ENCODE measurements at places on chromosomes 11 and 22.

DNA sequence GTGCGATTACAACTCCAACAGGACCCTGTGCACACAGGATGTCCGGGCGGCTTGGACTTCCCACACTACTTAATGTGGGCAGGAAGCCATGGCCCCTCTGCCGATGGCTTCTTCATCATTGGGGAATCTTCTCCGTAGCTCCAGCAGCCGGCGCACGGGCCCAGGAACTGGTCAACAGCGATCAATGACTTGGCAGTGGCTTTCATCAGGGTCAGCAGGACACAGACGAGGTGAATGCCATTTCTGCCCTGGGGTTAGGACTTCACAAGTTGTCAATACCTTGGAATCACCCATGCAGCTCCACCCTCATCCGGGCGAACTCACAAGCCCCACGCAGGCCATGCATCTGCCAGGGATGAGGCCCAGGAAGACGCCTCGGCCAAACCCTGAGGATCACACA, 645.7 kb downstream of the BRD1 start:
- no peak for DNase-seq

DNA sequence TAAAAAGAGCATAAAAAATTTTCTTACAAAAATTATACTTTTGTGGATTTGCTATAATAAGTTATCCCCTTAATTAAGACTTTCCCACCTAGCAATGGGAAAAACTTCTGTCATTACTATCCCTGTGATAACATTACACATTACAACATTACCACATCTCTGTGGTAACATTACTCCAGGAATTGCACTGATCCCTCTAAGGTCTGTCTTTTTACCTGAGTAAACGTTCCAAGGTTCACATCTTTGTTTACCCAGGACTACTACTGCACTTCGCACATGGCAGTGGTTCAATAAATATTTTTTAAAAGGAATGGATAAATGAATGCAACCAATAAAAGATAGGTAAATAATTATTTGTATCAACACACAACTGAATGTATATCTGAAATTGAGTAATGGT, 92.4 kb upstream of the NOX4 start:
- no peak for DNase-seq

DNA sequence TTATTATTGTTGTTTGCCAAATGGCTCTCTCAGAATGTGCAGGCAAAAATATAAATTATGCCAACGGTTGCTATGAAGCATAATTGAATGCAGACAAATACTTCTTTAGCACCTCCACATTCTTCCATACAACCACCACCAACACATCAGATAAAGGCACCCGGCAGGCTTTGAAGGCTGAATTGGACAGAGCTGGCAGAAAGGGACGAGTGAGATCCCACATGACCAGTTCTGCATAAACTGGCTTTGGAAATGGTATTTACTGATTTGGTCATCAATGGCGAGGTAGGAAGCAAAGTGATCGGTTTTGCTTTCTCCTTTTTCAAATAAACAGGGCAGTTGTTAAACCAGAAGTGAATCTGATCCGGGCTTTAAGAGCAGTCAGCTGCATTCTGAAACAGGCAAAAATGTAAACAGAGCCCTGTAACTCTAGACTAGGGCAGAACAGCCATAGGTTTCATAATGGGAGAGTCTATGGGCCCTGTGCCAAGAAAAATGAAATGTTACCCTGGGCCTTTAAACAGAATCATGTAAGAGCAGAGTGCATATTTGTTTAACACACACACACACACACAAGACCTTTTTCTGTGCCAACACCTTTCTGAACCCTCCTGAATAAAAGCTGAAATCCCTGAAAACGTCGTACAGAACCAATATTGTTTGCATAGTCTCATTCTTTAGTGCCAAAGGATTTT, 97.7 kb downstream of the MPPED2 start:
- DNase-seq = no peak

GRCh38 chr11:47276923-47277322, 7.0 kb downstream of the MADD start:
- no peak for DNase-seq

DNA sequence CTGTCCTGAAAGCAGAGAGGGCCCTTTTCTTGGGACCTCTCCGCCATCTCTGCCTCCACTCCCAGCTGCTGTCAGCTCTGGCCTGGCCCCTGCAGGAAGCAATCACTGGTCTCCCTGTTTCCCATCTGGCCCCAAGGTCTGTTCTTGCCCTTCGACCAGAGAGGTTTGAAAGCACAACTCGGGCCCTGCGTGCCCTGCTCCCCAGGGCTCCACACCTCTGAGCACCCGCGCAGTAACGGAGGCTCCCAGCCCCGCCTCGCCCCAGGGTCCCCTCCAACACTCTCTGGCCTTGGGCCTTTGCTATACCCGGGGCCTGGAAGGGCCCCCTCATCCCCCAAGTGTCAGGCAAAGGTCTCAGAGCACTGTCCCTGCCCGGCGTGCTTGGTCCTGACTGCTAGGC, 7.8 kb upstream of the CD81 start:
- no peak for DNase-seq

- DNase-seq = no peak
These were observed 61.1 kb downstream of the FDX1 start for GRCh38 chr11:110490886-110491285.

DNA sequence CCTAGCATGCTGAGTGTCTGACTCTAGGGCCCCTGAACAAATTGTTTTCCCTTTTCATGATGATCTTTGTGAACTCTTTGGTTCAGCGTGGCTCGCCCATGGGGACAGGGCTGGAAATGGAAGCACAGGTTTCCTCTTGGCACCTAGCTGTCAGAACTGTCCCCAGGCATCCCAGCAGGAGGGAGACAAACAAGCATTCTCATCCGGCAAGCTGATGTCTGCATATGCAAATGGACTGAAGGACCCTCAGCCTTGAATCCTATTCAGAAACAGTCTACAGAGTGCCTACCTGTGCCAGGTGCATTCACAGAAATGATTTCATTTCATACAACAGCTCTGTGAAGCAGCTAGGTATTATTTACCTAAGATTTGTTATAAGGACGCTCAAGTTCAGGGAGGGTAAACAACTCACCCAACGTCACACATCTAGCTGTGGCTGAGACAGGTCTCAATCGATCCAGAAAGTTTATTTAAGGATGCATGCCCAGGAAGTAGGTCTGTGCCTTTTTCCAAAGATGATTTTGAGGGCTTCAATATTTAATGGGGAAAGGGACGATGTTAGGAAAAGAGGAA, 176.4 kb downstream of the KIRREL3 start:
- DNase-seq = no peak

GRCh38 chr11:10786451-10786850, 22.3 kb downstream of the EIF4G2 start:
- no peak for DNase-seq

- no peak for DNase-seq
These were observed 9.3 kb downstream of the CXCR5 start for GRCh38 chr11:118892964-118893363.

- no peak for DNase-seq
These were observed 191.7 kb downstream of the KIRREL3 start for GRCh38 chr11:126808836-126809235.

- no peak for DNase-seq
These were observed 13.3 kb upstream of the BCR start for GRCh38 chr22:23166841-23167616.

GRCh38 chr11:61090982-61091372, 11.3 kb upstream of the CD5 start:
- DNase-seq = no peak

- DNase-seq = no peak
These were observed 30.7 kb downstream of the SHISAL1 start for GRCh38 chr22:44281768-44282637.

DNA sequence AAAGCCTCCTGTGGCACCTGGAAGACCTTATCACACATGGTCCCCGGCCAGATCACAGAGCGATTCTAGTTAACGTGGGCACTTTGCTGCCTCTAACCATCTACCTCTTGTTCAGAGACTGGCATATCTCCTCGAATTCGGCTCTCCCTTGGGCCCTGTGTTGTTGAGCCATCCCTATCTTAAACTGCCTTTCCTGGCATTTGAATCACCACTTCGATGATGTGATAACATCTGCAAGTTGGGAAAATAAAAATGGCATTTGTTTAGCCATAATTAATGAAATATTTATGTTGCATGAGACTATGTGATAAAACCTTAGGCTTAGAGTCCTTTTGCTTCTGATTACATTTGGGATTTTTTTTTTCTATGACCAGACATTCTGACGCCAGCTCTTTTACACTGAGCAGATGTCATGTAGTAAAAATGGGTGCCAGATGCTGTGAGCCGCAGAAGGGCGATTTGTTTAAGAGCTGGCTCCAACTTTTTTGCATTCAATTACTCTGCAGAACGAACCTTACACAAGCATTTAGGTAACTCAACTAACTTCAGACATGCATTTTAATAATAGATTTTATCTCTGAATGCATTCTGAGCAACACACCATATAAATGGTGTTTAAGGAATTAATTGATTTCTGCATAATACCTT, 58.5 kb upstream of the PARVA start:
- DNase-seq = peak; percentile 97

- DNase-seq = no peak
These were observed at the start of gene KIAA0930 for GRCh38 chr22:45240810-45241631. Gene KIAA0930, minus strand, starts transcription at chr22:45240894. Its CDS starts 191 bp downstream, at chr22:45240703.

DNA sequence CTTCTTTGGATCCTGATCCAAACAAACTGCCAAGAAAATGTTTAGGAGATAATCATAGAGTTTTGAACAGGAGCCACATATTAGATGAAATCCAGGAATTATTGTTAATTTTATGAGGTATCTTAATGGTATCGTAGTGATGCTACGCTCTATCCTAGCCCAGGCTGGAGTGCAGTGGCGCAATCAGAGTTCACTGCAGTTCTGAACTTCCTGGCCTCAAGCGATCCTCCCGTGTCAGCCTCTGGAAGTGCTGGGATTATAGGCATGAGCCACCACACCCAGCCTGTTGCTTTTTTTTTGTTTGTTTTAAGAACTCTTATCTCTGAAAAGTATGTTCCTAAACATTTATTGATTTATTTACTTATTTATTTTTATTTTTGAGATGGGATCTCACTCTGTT, 2.4 kb downstream of the GSTT4 start:
- no peak for DNase-seq

DNA sequence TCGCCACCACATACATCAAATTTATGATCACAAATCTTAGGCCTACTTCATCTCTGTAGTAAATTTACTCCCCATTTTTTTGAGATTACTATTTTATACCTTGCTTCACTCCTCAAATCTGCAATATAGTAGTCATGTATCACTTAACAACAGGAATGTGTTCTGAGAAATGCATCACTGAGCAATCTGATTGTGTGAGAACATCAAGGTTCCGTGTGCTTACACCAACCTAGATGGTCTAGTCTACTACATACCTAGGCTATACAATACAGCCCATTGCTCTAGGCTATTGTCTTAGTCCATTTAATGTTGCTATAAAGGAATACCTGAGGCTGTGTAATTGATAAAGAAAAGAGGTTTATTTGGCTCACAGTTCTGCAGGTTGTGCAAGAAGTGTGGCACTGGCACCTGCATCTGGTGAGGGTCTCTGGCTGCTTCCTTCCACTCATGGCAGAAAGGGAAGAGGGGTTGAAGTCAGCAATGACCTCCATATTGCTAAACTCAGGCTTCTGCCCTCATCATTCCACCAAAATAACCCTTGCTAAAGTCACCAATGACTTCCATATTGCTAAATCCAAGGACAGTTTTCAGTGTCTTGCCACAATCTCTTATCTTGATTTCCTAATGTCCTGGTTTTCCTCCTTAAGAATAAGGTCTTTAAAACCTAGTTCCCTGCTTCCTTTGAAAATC, 140.3 kb downstream of the RBFOX2 start:
- no peak for DNase-seq

- no peak for DNase-seq
These were observed 50.2 kb downstream of the EHF start for GRCh38 chr11:34671117-34671516.

DNA sequence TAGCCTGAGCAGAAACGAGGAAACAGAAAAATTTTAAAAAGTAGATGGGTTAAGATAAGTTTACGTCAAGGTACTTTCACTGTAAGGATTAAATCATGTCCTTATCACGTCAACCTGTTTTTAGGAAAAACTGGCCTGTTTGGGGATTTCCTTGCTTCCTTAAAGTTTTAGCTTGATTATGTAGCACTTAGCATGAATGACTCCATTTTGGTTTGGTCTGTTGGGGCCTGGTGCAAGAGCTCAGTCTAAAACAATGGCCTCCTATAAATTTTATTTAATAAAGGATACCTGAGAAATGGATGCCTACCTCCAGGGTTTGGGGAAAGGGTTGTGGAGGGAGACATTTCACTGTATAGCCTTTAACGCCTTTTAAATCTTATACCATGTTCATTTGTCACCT, 33.2 kb upstream of the CSTF3 start:
- DNase-seq = no peak

DNA sequence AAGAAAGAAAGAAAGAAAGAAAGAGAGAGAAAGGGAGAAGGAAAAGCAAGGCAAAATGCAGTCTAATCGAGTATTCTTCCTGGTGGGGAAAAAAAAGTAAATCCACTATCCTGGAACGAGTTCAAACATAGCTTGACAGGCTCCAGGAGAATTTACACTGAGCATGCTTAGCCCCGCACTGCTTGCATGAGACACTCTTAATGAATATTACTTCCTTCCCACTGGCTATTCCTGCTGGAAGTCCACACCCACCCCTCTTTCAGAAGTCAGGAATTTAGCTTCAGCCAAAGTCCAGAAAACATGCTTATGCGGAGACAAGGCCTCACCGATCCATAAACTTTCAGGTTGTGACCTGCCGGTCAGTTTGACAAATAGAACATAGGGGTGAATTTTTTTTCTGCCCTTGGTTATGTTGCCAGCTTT, 251.8 kb upstream of the BLID start:
- no peak for DNase-seq

DNA sequence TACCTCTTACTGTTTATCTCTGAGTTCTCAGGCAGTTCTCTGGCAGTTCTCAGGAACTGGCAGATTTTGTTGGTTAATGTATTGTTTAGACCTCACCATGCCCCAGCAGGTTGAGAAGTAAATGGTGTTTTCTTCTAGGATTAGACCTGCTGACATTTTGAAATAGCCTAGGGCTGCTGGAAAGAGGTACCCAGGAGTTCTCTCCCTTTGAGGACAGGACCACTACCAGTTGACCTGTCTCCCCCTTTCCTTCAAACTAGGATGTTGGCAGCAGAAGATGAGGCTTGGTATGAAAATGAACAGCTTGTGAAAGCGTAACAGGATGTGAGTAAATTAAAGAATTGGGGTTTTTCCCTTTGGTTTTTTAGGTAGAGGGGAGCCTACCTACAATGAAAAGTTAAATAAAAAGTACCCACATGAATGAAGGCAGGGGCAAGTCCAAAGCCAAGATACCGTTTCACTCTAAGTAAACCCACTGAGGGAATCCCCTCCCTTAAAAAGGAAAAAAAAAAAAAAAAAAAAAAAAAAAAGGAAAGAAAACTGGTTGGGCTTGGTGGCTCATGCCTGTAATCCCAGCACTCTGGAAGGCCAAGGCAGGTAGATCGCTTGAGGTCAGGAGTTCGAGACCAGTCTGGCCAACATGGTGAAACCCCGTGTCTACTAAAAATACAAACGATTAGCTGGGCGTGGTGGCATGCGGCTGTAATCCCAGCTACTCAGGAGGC, 96.2 kb downstream of the PDHX start:
- no peak for DNase-seq

- DNase-seq = no peak
These were observed 511 bp downstream of the DGKZ start for GRCh38 chr11:46347637-46348311.

All from NCI-H1694 treated with DMSO at 0.1 percent for 48 hours (cell line).